ENCODE measurements at places on chromosomes 7 and 10. TPM values are rescaled to one million over a fixed set of nuclear protein-coding genes. Genes with fewer than 3 reads are reported as not detected.

The HECW1 gene
- total RNA-seq, result 2.9 TPM

The FAM25C gene
- total RNA-seq, result not detected

The OR6B1 gene
- not detected for total RNA-seq

The ACSL5 gene
- total RNA-seq, result 8.0 TPM

The HMX3 gene
- not detected for total RNA-seq

The CCDC146 gene
- 5.1 TPM for total RNA-seq

The TRIM50 gene
- total RNA-seq, result not detected

The AGAP5 gene
- 4.0 TPM for total RNA-seq

The PON1 gene
- not detected for total RNA-seq
